ENCODE measurements at places on chromosomes 12 and 14. TPM values are rescaled to one million over a fixed set of nuclear protein-coding genes. Genes with fewer than 3 reads are reported as not detected.

TSPAN11 gene
- 0.10 TPM for total RNA-seq

C14orf39 gene
- not detected for total RNA-seq

OTUB2 gene
- total RNA-seq, result 3.0 TPM

ANAPC7 gene
- total RNA-seq, result 50.7 TPM

ZNF891 gene
- 0.37 TPM for total RNA-seq

PKP2 gene
- 7.9 TPM for total RNA-seq

CSAD gene
- 6.5 TPM for total RNA-seq

AKAP5 gene
- total RNA-seq, result 0.35 TPM

C12orf50 gene
- total RNA-seq, result not detected
